ENCODE measurements at places on chromosomes 2 and 18.

DNA sequence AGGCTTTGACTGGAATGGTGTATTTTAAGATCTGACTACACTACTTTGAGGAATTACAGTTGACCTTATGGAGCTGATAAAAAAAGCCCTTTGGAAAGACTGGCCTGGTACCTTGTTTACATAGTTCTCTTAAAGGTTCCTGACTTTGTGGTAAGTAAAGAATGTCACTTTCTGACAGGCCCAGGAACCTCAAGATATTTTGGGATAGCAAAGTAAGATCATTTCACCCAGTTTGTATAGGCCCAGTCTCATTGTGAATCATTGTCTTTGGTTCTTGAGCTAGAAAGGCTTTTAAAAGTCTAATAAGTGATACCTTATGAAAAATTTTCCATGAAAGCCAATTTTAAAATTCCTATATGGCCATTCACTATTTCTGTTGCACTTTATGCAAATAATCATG is 316.3 kb upstream of the LRRTM4 start:
- H3K4me1 ChIP-seq: no peaks in the 10 kb centered on the region
- no peak overlapping the region for H3K4me3 ChIP-seq
- H3K27me3 ChIP-seq: no peaks in the 10 kb centered on the region

DNA sequence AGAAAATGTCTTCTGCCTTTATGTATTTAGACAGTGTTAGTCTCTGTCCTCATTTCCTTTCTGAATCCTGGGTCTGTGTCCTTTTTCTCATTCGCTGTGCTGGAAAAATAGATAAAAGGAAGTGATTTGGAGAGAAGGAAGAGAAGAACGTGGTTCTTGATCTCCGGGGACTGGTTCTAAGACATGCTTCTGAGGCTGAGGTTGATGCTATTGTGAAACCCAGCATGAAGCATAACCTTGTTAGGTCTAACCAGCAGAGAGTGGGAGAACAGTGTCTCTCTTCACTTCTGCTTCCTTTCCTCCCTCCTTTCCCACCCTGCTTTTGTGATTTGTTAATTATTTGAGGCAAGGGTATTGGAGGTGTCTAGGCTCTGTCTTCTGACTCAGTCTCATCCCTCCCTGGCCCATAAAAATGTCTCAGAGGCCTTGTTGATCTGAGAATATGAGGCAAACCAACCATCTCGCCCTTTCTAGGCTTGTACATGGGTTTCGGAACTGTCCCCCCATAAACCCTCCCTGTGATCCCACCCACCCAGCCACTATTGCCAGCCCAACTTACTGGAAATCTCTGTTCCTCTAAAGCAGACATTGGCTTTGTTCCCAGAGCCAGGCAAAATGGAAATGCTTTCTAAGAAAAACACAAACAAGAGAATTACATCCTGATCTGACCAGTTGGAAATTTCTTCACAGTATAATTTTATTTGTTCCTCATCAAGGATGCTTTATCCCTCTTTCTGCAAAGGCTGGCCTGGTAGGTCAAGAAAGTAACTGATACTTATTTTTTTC is 360.6 kb upstream of the TNP1 start:
- H3K36me3 ChIP-seq: peaks cover 8% of the 10 kb centered on the region
- H3K27me3 ChIP-seq: no peaks in the 10 kb centered on the region
- H3K4me3 ChIP-seq: no peak overlapping the region
- peaks cover 93% of the 10 kb centered on the region for H3K4me1 ChIP-seq

GRCh38 chr2:231820786-231821303 is 34.6 kb downstream of the COPS7B start:
- H3K27me3 ChIP-seq: peaks cover 21% of the 10 kb centered on the region
- H3K4me3 ChIP-seq: no peak overlapping the region
- H3K4me1 ChIP-seq: no peaks in the 10 kb centered on the region
- H3K27ac ChIP-seq: no peak overlapping the region
- DNase-seq: no peak

DNA sequence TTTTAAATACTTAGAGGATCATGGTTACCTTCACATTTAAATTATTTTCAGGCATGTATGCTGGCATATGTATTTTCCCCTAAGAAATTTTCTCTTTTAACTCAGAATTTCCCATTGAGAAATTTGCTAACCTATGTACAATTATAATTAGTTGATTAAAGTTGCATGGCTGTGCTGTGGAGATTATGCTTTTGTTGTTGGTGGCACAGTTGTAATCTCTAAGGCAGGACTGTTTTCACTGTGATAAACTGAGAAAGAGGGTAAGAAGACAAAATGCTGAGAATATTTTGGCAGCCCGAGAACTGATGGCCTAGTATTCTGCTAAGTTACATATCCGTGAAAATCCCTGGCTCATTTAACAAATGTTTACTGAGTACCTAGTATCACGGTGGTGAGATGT is 1.4 kb downstream of the VRK2 start:
- no peaks in the 10 kb centered on the region for H3K27me3 ChIP-seq
- H3K4me1 ChIP-seq: peaks cover 49% of the 10 kb centered on the region
- peak overlapping the region; percentile 92 for H3K4me3 ChIP-seq
- peaks cover 13% of the 10 kb centered on the region for H3K36me3 ChIP-seq
- peak overlapping the region; percentile 49 for H3K27ac ChIP-seq

DNA sequence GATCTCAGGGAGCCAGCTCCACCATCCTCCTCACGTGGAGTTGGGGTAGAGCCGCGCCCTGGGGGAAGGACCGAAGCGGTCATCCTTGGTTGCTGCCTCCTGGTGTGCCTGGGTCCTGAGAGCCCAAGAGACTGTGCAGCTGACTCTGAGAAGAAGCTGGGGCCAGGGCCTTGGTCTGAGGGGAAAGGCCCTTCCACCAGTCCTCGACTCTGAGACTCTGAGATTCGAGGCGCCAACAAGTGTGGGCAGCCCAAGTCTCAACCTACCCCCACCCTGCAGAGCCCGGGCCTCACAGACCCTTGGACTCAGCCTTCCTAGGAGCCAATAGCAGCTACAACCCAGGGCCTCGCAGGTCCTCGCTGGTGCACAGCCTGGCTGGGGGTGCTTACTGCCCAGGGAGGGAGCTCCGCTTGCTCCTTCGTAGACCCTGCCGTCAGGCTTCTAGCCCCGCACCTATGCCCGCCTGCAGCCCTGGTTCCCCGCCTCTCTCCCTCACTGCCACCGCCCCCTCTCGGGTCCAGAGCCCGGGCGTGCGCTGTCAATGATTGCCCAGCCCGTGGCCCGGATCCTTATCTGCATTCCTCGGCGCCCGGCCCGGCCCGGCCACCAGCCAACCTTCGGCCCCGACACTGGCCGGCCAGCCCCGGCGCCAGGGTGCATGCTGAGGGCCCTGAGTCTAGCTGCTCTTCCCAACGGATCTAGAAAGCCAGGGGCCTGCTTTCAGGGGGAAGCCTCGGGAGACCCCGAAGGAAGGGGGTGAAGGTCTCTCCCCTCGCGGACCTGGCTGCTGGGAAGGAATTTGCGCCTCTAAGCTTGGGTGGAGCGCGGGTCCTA is 2.0 kb downstream of the IHH start:
- no peak overlapping the region for H3K27ac ChIP-seq
- peaks cover 59% of the 10 kb centered on the region for H3K27me3 ChIP-seq
- peak overlapping the region; percentile 31 for H3K4me3 ChIP-seq
- peak; percentile 19 for DNase-seq
- peaks cover 15% of the 10 kb centered on the region for H3K4me1 ChIP-seq

GRCh38 chr18:6954501-6954900 is 163.1 kb downstream of the LAMA1 start:
- no peak for DNase-seq
- H3K27ac ChIP-seq: no peak overlapping the region
- H3K27me3 ChIP-seq: no peaks in the 10 kb centered on the region

DNA sequence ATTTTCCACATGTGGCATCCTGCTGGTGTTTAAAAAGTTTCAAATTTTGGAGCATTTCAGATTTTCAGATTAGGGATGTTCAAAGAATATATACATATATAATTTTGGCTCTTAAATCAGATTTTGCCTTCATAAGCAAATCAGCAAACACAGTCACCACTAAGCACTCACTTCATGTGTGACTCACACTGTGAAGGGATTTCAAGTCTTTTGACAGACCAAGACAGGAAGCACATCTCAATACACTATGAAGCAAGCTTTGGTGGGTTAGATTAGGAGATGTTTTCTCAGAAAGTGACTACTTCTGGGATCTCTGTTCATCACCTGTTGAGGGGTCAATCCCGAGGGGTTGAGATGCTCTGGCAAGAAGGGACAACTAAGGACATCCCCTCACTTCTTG is 227.8 kb upstream of the RBBP8 start:
- peak; percentile 53 for DNase-seq
- H3K27ac ChIP-seq: no peak overlapping the region
- H3K27me3 ChIP-seq: peaks cover 1% of the 10 kb centered on the region
- no peak overlapping the region for H3K4me3 ChIP-seq
- H3K4me1 ChIP-seq: peaks cover 38% of the 10 kb centered on the region

DNA sequence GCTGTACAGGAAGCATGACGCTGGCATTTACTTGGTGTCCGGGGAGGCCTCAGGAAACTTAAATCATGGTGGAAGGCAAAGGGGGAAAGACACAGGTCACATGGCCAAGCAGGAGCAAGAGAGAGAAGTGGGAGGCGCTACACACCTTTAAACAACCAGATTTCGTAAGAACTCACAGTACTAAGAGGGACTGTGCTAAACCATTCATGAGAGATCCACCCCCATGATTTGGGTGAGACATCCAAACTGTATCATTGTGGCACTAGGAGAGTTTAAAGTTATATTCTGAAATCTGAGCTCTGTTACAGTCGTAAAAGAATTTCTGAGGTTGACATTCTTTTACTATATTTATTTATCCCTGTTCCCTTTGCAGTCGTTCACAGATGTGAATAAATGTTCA is 116.6 kb downstream of the ICA1L start:
- no peak overlapping the region for H3K27ac ChIP-seq
- no peak for DNase-seq
- H3K4me1 ChIP-seq: no peaks in the 10 kb centered on the region
- no peaks in the 10 kb centered on the region for H3K36me3 ChIP-seq
- no peaks in the 10 kb centered on the region for H3K27me3 ChIP-seq

GRCh38 chr2:129277585-129277981 is 701.9 kb upstream of the RAB6C start:
- H3K27ac ChIP-seq: no peak overlapping the region
- DNase-seq: no peak
- H3K4me1 ChIP-seq: no peaks in the 10 kb centered on the region
- peaks cover 3% of the 10 kb centered on the region for H3K27me3 ChIP-seq

DNA sequence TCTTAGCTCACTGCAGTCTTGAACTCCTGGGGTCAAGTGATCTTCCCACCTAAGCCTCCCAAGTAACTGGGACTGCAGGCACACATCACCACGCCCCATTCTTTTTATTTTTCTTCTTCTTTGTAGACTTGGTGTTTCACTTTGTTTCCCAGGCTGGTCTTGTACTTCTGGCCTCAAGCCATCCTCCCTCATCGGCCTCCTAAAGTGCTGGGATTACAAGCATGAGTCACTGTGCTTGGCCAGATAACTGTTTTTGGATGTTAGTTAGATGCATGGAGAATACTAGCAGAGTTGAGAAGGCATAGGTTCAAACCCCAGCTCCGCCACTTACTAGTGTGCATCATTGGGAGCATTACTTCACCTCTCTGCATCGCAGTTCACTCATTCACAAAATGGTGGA is 88.3 kb downstream of the TXNL1 start:
- no peak overlapping the region for H3K27ac ChIP-seq
- H3K36me3 ChIP-seq: no peaks in the 10 kb centered on the region
- H3K27me3 ChIP-seq: peaks cover 6% of the 10 kb centered on the region
- no peaks in the 10 kb centered on the region for H3K4me1 ChIP-seq
- H3K4me3 ChIP-seq: no peak overlapping the region

DNA sequence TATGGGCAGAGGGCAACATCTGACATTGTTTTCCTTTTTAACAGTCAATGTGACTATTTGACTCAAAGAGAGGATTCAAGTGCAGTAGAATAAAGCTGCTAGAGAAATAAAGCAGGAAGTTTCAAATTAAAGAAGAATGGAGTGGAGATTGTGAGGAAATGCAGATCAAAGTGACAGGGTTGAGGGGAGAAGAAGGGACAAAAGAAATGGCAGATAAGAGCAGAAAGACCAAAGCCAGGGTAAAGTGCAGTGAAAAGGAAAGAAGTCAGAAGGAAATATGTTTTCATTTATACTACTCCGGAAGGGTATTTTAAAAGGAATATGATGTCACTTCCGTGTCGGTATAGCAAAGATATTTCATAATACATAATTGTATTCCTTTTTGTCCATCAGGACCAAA is 297.5 kb upstream of the CRIM1 start:
- no peaks in the 10 kb centered on the region for H3K36me3 ChIP-seq
- H3K27me3 ChIP-seq: peaks cover 1% of the 10 kb centered on the region
- H3K4me3 ChIP-seq: no peak overlapping the region
- H3K27ac ChIP-seq: no peak overlapping the region
- H3K4me1 ChIP-seq: no peaks in the 10 kb centered on the region

GRCh38 chr2:41947701-41948396 is 100.0 kb upstream of the PKDCC start:
- H3K36me3 ChIP-seq: no peaks in the 10 kb centered on the region
- H3K4me1 ChIP-seq: no peaks in the 10 kb centered on the region
- no peak for DNase-seq
- H3K4me3 ChIP-seq: no peak overlapping the region
- H3K27me3 ChIP-seq: peaks cover 37% of the 10 kb centered on the region
- H3K27ac ChIP-seq: no peak overlapping the region

GRCh38 chr2:145464866-145465265 is 944.9 kb upstream of the ZEB2 start:
- no peak overlapping the region for H3K27ac ChIP-seq
- no peak for DNase-seq
- H3K27me3 ChIP-seq: no peaks in the 10 kb centered on the region
- no peak overlapping the region for H3K4me3 ChIP-seq
- H3K36me3 ChIP-seq: peaks cover 4% of the 10 kb centered on the region

DNA sequence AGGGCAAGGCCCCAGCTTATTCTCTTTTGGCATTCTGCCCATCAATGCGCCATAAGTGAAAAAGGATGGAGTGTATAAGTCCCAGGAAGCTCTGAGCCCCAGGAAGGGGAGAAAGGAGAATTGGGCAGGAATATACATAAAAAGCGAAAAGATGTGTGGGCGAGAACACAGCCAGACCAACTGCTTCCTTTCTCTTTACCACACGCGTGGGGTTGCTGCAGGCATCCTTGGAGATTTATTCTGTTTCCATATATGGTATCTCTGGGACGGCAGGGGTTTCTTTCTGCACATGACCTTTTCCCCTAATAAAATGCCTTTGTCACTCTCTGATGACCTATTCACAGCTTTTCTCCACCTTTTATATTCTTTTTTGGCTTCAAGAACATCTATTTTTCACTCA is 440.5 kb downstream of the NBAS start:
- H3K27ac ChIP-seq: no peak overlapping the region
- no peak for DNase-seq
- H3K4me3 ChIP-seq: no peak overlapping the region
- no peaks in the 10 kb centered on the region for H3K36me3 ChIP-seq

DNA sequence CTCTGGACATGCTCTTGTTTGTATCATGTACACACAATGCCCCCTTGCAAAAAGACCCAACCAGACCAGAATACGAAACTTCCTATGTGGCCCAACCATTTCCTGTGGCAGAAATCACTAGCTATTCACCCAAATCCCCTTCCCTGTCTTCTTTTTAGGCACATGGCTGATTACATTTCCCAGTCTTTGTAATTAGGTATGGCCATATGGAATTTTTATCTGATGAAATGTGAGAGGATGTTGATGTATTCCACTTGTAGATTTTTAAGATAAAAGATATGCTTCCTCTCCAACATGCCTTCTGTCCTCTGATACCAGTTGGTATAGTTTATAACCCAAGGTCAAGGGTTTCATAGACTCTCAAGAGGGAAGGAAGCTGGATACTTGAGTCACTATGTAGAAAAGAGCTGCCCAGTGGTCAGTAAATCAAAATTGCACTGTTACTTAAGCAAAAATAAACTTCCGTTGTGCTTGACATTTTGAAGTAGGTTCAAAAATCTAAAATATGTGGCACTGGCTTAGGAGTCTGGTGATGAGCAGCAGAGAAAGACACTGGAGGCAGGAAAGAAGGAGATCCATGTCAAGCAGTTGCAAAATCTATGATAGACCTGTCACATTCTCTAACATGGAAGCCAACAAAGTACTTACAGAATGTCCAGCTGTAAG is 297.4 kb downstream of the SMAD2 start:
- H3K4me1 ChIP-seq: no peaks in the 10 kb centered on the region
- no peak overlapping the region for H3K27ac ChIP-seq
- no peaks in the 10 kb centered on the region for H3K36me3 ChIP-seq
- H3K27me3 ChIP-seq: no peaks in the 10 kb centered on the region
- DNase-seq: no peak

Measured in HFFc6 (cell line).